Cardiac atrium fibroblast (primary cell): ENCODE measurements at places on chromosomes 1 and 21. TPM values are rescaled to one million over a fixed set of nuclear protein-coding genes. Genes with fewer than 3 reads are reported as not detected.

The F3 gene
- total RNA-seq = 6.7 and 18.6 TPM in 2 replicates

The OR2AK2 gene
- total RNA-seq = not detected in 2 replicates

The ENAH gene
- 65.0 and 106 TPM in 2 replicates for total RNA-seq

The CLIC6 gene
- not detected in 2 replicates for total RNA-seq

The CNTN2 gene
- not detected in 2 replicates for total RNA-seq

The ACTA1 gene
- not detected in 2 replicates for total RNA-seq

The IL20 gene
- total RNA-seq = not detected in 2 replicates

The AGMAT gene
- total RNA-seq = 0.16 and 0.36 TPM in 2 replicates

The ANXA9 gene
- total RNA-seq = not detected in 2 replicates
